Suppressor macrophage (primary cell): ENCODE measurements at places on chromosomes 5 and 9.

DNA sequence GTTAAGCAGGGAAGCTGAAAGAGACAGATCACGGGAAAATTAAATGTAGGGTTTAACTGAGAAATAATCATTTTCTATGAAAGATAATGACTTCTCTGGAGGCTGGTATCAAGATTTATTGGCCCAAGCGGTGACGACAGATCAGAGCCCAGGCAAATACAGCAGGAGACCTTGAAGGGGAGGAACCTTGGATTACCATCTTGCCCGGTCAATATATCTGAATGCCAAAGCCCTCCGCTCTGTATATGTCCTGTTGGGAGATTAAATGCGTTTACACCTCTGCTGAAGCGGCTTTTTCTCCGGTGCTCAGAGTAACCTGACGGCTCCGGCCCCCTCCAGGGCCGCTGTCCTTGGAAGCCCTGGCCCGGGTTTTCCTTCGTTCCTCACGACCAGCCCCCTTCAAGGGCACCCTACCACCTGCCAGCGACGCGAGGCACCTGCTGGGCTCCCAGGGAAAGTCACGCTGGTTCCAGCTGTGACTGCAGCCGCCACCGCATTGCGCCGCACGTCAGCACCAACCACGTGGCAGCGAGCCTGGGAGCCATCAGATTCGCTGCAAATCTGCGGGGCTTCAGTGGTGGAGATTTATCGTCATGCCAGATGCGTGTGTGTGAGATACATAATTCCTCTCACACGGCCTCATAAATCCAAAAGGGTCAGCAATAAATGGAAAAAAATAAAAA lies 4.4 kb upstream of the QSOX2 start:
- no peak for DNase-seq

DNA sequence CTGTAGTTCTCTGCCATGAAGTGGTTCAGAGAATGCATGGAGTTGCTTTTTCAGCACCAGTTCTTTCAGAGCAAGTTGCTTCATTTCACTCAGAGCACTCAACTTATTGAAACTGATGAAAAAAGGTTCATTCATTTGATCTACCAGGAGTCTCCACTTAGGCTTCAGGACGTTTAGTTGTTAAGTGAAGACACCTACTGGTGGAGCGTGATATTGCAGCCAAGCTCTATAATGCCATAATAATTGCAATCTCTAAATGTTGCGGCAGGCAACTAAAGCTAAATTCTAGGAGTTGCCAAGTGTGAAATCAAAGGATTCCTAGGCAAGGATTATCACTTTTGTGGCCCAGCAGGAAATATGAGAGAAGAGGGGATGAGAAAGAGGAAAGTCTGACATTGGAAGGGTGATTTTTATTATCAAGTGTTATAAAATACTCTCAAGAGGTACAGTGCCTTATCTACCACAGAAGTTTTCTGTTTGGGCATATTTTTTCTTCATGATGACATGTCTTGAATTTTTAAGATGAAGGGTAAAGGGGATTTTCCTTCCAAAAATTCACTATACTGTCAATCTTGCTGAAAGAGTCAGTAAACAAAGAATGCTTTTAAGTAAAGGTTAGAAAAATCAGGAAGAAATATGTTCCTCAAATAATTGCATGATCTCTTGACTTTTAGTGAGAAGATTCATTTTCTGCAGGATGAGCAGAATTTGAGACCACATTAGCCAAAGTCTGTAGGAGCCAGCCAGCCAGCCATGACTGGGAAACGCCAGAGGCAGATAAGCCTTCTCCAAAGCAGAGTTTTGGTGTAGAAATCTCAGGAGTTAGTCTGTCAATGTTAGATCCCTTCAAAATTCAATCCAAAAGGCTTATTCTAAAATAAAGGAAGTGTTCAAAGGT lies 83.4 kb downstream of the SH3PXD2B start:
- DNase-seq, result peak; percentile 84

DNA sequence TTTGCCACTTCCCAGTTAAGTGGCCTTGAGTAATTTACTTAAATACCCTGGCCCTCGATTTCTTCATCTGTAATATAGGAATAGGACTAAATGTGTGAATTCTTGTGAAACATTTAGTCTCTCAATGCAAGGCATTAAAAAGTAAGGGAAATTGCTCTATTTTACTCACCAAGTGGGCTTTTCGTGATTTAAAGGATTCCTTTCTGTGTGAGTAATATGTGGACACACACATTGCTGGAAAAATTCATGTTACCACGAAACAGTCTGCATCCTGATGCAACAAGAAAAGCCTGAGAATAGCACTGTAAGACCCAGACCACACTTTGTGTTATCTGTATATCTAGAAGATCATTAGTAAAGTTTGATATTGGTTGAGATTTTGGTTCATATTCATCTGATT lies 1243.0 kb upstream of the CDH9 start:
- DNase-seq, result no peak

DNA sequence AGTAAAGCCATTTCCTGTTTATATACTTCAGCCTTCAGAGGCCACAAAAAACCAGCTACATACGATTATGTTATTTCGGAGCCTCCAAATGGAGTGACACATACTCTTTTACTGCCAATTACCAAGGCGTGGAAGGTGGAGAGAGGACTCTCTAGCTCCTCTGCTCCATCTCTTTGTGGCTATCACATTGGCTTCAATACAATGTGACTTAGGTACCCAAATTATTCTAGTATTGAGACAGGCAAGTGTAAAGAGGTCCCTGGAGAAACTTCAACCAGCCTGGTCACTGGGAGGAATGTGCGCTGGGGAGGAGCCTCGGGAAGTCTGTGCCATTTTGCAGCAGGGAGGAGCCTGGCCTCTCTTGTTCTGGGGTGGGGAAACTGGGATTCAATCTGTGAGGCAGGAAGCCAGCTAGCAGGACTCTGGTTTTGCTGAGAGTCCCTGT lies 85.8 kb upstream of the TAS2R1 start:
- no peak for DNase-seq

DNA sequence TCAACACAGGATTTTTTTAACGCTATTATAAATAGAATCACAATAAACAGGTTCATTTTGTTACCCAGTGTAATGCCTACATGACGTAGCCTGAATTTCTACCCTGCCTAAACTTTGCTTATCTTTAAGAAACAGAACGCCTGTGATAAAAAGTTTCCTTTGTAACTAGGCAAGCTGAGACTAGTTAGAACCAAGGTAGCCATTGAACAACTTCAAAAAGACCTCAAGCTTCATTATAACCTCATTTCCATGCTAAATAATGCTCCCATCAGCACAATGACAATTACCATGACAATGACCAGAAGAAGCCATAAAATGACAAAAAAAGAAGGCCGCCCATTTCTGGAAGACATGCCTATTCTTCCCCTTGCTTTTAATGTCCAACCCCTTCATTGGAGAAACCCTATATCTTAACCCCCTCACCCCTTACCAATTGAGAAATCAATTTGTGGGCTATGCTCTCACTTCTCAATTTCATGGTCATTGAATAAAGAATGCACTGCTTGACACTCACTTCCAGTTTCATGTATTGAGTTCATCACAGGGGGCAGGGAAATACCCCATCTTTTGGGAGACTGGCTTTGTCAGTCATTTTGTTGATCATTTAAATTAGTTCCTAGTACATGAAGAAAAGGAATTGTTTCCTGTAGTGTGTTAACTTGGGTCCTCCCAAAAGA lies 276.8 kb downstream of the MCTP1 start:
- DNase-seq, result no peak

DNA sequence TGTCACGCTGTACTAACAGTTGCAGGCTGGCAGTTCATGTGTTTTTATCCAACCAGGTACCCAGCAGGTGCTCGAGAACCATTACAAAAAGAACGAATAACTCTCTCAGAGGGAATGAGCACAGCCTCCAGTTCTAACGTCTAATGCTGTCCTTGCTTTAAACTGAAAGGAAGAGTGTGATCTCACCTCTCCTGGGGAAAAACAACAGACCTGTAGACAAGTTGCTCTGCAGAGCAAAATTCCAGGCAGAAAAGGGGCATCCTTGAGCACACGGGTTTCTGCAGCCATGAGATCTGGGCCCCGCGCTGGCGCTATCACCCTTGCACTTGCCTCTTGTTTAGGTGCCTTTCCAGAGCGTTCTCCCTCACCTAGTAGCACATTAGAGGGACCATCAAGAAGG lies 92.5 kb upstream of the DNAH5 start:
- DNase-seq, result no peak

GRCh38 chr5:67774786-67775185 lies 440.8 kb upstream of the PIK3R1 start:
- DNase-seq, result no peak

DNA sequence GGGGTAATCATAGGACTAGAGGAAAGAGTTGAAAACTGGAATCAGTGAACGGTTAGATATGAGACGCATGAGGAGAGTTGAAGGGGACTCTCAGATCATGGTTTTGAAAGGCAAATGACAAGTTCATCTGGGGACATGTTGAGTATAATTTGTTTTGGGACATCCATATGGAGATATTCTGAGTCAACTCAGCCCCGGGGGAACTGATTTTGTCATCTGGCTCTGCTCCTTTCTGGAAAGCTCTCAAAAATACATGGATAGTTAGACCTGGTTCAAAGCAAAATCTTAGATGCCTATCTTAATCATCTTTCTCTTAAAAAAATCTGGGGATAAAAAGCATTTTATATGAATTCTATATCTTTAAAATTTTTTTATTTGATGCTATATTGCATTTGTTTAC lies 161.2 kb downstream of the SNX18 start:
- no peak for DNase-seq

DNA sequence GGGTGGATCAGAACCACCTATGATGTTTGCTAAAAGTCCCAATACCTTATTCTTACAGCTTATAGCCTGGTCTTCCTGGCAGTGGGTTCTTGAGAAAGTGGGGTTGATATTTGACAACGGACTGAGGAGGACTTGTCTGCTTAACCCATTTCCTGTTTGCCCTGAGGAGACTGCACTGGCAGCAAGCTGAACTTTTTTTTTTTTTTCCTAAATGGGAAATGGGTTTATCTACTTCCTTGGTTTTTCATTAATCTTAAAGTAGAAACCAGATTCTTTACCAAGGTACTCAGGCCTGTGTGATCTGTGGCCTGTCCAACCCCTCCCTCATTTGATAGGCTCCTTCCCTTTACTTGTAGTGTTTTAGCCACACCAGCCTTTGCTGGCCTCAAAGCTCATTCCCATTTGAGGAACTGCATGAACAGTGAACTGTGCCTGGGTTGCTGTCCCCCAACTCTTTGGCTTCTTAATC lies 47.1 kb downstream of the C9orf57 start:
- no peak for DNase-seq

DNA sequence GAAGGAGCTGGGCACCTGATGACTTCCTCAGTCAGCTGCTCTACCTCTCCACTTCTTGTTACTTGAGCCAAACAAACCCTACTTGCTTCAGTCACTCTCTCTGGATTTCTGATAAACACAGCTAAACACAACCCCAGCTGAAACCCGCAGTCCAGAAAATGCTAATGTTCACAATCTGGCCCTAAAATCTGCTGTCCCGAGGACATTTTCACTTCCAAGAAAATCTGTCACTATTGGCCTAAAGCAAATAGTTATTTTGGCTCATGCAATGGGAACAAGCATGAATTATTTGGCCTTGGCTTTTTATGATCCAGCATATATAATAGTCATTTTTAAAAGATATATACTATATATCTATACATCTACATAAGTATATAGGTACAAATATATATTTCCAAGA lies 19.1 kb downstream of the FAM81B start:
- DNase-seq, result no peak

DNA sequence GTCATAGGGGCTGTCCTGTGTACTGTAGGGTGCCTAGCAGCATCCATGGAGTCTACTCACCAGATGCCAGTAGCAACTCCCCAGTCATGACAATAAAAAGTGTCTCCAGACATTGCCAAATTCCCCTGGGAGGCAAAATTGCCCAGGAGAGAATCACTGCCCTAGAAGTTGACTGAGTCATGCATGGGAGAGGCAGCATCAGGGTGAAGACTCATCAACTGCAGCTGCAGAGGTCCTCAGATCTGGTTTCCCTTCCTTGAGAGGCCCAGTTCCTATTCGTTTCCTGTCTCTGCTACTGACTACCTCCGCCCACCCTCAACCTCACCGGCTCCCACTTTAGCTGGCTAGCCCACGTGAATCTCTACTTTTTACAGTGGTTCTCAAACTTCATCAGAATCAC lies 88.6 kb upstream of the AGXT2 start:
- peak; percentile 19 for DNase-seq

GRCh38 chr5:168409591-168410458 lies 76.4 kb upstream of the RARS1 start:
- DNase-seq, result peak; percentile 59

GRCh38 chr5:134432677-134433359 lies 21.1 kb upstream of the CDKN2AIPNL start:
- no peak for DNase-seq

DNA sequence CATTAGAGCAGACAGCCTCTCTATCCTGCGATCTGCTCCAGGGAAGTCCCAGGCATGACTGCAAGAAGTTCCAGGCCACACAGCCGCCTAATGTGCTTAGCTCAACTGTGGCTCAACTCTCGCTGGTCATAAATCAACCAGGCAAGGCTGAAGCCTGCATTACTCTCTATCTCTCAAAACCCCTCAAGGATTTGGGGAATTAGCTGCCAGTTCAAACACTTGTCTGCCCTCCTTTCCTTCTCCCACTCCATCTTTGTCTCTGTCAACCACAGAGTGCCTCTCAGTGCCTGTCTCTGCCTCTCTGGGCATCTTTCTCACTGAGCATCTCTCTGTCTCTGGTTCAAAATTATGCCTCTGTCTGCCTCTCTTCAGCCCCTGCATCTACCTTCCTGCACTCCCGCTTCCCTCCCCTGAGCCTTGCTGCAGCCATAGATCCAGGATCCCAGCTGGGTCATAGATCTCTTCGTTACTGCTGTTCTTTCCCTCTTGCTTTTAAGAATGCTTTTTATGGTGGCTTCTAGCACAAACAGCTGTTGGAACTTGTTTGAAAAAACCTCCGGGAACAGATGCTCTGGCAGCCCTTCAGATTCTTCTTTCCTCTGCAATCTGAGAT lies 27.9 kb upstream of the GALNT10 start:
- DNase-seq, result no peak

DNA sequence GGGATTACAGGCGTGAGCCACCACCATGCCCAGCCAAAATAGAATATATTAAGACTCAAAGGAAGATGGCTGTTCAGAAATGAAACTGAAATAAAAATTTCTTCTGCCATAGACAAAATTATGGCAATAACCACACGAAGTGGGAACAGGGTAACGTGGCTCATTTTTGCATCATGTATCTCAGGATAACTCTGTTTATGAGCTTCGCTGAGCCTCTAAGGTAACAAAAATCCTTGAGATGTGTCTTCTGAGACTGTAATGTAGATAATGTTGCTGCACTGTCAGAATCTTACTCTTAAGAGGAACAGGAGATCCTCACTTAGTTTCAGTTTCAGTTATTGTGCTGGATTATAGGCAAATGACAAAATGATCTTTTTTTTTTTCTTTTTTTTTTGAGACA lies 153.8 kb downstream of the GOLPH3 start:
- DNase-seq, result peak; percentile 40

GRCh38 chr5:136781464-136781863 lies 416.1 kb upstream of the TRPC7 start:
- no peak for DNase-seq

GRCh38 chr5:128498844-128499455 lies 39.1 kb downstream of the FBN2 start:
- peak; percentile 31 for DNase-seq

- no peak for DNase-seq
Observed at GRCh38 chr5:150044329-150044681, 42.0 kb downstream of the CSF1R start.
